ENCODE measurements at places on chromosomes 13 and 19.

GRCh38 chr13:41546372-41547190, 89.2 kb downstream of the RGCC start:
- DNase-seq = no peak

DNA sequence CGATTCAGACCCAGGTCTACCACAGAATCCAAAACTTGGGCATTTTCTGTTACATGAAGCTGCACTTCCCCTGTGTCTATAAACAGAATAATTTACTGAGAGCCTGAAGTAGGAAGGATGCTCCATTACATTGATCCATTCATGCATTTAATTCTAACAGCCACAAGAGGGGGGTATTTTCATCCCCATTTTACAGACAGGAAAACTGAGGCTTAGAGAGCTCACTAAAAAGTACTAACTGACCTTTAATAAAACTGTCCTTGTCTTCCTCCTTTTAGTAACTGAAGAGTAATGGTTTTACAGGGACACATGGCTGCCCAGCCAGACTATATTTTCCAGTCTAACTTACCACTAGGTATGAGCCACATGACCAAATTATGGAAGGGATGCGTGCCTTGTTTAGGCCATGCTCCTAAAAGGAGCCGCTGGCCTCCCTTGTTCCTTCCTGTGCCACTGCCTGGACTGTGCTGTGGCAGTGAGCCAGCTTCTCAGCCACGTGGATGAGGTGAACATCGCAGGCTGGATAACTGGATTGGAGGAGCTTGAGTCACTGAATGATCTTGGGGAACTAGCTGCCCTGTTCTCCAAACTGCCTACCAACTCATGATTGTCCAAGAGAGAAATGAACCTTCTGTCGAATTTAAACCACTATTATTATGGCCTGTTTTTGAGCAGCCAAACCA, 108.3 kb downstream of the DOCK9 start:
- DNase-seq = no peak

DNA sequence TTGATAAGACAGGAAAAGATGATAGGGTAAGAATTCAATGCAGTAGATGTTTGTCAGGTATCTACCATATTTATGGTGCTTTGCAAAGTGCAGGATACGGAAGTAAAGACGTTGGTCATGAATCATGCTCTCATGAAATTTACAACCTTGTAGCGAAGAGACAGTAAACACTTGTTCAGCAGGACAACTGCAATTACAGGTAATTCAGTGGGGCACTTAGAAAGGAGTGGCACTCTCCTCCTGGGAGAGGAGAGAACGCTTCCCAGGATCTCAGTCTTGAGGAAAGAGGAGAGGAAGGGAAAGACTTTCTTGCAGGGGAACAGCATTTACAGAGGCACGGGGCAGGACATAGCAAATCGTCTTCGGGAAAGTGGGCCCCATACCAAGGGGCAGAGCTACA, 46.4 kb downstream of the SOX1 start:
- no peak for DNase-seq

GRCh38 chr13:78060966-78061365, 142.3 kb upstream of the EDNRB start:
- no peak for DNase-seq

- DNase-seq = no peak
These were observed 7.1 kb upstream of the IGFL3 start for GRCh38 chr19:46131485-46132143.

DNA sequence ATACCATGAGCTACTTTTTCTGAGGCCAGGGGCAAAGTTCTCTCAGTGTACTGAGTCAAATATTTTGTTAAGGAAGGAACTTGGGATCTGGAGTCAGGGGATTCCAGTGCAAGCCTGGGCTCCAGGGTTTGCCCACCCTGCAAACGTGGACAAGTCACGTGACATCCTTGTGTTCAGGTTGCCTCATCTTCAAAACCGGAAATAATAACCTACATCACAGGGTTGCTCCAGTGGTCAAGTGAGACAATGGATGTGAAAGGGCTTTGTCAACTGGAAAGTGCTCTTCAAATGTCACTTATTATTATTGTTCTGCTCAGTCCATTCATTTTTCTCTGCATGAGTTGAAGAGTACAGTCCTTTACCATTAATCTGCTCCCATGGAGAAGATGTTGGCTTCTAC, 414.9 kb downstream of the COG6 start:
- DNase-seq = no peak

DNA sequence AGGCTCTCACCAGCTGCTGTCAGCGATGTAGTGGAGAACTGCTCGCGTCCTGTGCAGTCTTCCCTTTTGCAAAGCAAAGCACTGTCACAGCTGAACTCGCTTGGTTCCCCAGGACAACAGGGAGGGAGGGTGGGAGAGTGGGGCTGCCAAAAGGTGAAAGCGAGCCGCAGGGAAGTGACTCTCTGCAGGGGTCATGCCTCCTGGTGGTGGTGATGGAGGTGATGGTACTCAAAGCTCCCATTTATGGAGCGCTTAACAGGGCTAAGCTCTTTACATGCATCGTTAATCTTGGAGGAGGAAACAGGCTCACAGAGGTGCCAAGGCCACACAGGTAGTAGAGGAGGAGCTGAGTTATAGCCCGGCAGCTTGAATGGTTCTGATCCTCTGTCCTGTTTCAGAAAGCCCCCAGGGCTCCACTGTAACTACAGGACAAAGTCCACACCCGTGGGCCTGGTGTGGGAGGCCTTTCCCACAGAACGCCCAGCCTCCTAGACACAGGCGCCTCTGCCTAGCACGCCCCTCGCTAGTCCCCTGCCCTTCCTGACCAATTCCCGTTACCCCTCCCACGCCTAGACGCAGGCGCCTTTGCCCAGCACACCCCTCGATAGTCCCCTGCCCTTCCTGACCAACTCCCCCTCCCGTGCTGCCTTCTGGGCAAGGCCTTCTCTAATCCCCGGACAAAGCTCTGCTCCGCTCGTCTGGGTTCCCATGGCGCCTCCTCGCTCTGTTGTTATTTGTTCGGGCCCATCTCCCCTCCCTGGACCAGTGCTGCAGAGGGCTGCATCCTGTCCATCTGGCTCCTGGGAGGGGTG, 10.7 kb downstream of the PPP1R37 start:
- no peak for DNase-seq

GRCh38 chr19:8571006-8571411, 6.2 kb downstream of the MYO1F start:
- DNase-seq = no peak

DNA sequence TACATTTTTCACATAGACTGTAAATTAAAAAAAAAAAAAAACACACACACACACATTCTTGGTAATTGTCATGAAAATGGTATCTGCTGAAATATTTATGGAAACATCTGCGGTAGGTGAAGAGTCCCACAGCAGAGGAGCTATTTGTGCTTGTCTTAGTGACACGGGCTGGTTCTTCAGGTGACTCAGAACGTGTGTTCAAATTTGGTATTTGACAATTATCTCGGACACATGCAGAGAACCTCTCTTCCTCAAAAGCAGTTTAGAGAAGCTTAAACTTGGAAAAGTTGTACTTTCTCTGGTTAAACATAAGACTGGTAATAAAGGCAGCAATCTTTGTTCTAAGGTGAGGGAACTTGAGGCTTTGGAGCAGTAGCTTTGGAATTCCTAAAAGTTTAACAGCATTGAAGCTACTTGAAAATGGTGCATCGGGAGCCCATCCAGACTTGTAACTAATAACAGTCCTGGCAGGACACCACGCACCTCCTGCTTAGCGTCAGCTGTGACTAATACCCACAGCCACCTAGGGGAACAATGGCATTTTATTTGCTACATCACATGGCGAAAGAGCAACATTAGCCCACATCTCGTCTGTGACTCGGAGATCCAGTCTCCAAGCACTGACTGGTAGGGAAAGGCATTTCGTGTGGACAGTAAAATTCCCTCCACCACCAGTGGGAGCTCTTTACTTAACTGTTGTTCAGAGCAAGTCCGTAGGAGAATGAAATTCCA, 1505.1 kb upstream of the SLC10A2 start:
- DNase-seq = no peak

GRCh38 chr19:30135797-30136196, 193.8 kb downstream of the URI1 start:
- no peak for DNase-seq

DNA sequence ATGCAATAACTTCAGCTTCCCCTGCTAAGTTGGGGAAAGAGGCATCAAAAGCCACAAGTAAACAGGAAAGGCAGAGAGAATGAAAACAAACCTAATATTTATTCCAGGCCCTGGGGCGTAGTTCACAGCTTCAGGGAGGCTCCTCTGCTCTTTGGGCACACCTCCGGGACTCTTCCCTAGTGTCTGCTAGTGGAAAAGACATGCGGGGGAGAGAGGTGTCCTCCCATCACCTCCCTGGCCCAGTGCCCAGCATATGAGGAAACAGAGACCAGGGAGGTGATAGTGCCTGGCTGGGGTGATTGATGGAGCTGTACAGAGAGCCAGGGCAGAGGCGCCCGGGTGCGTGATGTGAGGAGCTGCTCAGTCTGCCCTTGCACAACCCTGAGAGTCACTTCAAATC, 71.0 kb downstream of the RASL11A start:
- no peak for DNase-seq

GRCh38 chr13:35995136-35995535, 136.0 kb downstream of the DCLK1 start:
- DNase-seq = no peak

- DNase-seq = peak; percentile 5
These were observed 195.5 kb downstream of the RGCC start for GRCh38 chr13:41652735-41653361.
